ENCODE measurements at places on chromosomes 1 and 21. TPM values are rescaled to one million over a fixed set of nuclear protein-coding genes. Genes with fewer than 3 reads are reported as not detected.

OR2T2 gene
- total RNA-seq: not detected

TP73 gene
- 0.18 TPM for total RNA-seq

SESN2 gene
- total RNA-seq: 33.2 TPM

PKP1 gene
- total RNA-seq: under 0.01 TPM

PTPRC gene
- total RNA-seq: not detected

KRTAP20-3 gene
- total RNA-seq: not detected

APOBEC4 gene
- not detected for total RNA-seq

FAM72D gene
- not detected for total RNA-seq

TSNAX gene
- 28.9 TPM for total RNA-seq

DCDC2B gene
- total RNA-seq: not detected

LCE1A gene
- total RNA-seq: not detected

S100A3 gene
- total RNA-seq: not detected

TNFRSF14 gene
- 12.0 TPM for total RNA-seq

- no peak for DNase-seq
Measured at GRCh38 chr1:23645338-23645737, 46.3 kb upstream of the RPL11 start.

- no peak for DNase-seq
Measured at GRCh38 chr1:4149281-4149680, 249.2 kb upstream of the C1orf174 start.

GRCh38 chr21:45611939-45612664 is 31.4 kb upstream of the PCBP3 start:
- DNase-seq: peak; percentile 50

GRCh38 chr1:248918131-248918530 is 12.1 kb downstream of the PGBD2 start:
- no peak for DNase-seq

GRCh38 chr1:118820864-118821263 is 167.3 kb downstream of the TBX15 start:
- DNase-seq: no peak

DNA sequence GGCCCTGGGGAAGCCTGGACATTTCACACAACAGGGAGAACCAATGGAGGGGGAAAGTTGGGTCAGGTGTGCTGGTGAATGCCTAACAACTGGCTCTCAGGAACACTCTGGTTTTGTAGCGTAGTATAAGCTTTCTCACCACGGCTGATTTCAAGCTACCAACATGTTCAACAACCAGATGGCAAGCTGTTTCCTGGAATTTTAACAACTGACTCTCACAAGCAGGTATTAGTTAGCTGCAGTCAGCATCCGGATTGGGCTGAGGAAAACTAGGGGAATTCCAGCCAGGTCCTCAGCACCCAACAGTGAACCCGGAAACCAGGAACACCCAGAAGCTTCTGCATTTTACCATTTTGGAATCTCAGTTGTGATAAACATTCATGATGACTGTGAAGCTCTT is 162.3 kb upstream of the CAMK1G start:
- DNase-seq: no peak

- no peak for DNase-seq
Measured at GRCh38 chr1:64878931-64879611, 87.3 kb downstream of the JAK1 start.

DNA sequence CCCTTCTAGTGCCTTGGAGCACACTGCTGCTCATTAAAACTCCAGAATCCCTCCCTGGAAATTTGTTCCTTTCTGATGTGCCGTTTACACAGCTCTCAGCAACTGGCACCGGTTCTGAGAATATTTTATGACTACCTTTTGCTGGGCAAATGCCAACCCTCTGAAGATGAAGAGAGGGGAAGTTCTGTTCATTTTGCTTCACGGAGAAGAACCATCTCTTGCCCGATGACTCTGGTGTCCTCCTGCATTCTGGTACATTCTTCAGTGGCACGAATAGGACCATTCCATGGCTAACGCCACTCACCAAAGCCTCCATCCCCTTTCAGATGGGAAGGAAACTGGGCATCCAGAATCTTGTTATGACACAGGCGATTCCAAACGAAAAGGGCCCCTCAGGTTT is 96.2 kb upstream of the SIM2 start:
- no peak for DNase-seq

DNA sequence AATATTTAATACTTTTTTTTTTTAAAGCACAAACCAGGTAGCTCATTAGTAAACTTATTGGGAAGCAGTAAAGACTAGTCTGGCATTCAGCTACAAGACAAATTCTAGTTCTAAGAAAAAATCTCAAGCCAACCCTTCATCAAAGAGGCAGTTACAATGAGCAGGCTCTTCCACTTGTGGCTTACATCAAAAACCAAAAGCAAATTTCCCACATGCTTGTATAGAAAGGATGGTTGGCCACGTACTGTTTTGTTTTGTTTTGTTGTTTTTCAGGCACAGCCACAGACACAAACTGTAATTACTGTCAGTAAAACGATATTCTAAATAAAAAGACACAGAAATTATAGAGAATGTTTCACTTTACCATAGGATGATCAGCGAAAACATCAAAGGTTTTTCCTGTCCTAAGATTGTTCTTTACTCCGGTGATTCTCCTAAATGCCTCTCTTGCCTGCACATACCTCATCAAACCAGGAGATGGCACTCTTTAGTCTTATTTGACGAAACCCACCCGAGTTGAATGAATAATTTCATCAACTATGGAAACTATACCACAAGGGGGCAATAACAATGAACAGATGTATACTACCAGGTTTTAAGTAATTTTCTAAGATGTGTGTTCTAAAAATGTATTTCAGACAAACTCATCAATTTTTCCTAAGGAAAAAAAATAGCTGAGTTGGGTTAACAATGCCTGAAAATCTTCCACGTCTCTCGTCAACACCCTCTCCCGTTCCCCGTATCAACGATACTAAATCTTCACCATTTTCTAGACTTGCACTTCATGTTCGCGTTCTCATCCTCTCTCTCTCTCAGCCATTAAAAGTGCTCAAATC is 26.9 kb downstream of the RPL5 start:
- DNase-seq: peak; percentile 91

- DNase-seq: no peak
Measured at GRCh38 chr1:154442006-154442740, 37.0 kb downstream of the IL6R start.

- DNase-seq: no peak
Measured at GRCh38 chr1:16975211-16975610, 5.2 kb downstream of the MFAP2 start.

GRCh38 chr1:148308832-148309458 is 156.9 kb upstream of the NBPF11 start:
- peak; percentile 27 for DNase-seq

- DNase-seq: peak; percentile 97
Measured at GRCh38 chr1:7470904-7471638, 300.0 kb upstream of the VAMP3 start.

GRCh38 chr1:152348447-152348846 is 11.4 kb downstream of the FLG2 start:
- DNase-seq: no peak

- DNase-seq: no peak
Measured at GRCh38 chr1:184114818-184115398, 63.4 kb downstream of the TSEN15 start.

- DNase-seq: peak; percentile 49
Measured at GRCh38 chr1:67052741-67053534, 1.0 kb downstream of the SLC35D1 start.

GRCh38 chr1:193270996-193271395 is 84.6 kb upstream of the B3GALT2 start:
- DNase-seq: peak; percentile 16

DNA sequence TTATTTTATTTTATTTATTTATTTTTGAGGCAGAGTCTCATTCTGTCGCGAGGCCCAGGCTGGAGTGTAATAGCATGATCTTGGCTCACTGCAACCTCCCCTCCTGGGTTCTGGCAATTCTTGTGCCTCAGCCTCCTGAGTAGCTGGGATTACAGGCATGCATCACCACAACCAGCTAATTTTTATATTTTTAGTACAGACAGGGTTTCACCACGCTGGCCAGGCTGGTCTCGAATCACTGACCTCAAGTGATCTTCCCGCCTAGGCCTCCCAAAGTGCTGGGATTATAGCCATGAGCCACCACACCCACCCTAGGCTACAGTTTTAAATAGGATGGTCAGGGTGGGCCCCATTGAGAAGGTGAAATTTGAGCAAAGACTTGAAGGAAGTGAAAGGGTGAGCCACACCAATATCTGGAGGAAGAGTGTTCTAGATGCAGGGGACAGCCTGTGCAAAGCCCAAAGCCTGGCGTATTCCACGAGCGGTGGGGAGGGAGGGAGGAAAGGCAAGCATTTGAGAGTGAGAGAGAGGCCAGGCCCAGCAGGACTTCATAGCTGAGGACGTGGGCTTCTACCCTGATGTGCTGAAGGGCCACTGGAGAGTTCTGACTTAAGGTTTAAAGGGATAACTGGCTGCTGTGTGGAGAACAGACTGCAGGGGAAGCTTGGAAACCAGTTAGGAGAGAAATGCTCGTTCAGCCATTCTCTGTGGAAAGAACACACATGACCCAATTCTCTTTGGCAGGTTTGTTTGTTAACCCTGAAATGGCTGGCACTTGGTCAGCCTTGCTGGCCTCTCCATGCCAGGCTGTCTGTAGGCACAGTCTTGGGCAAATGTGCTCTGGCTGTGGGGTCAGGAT is 62.6 kb upstream of the FAM20B start:
- DNase-seq: no peak

- peak; percentile 82 for DNase-seq
Measured at GRCh38 chr1:108704496-108704895, 8.2 kb upstream of the FNDC7 start.

DNA sequence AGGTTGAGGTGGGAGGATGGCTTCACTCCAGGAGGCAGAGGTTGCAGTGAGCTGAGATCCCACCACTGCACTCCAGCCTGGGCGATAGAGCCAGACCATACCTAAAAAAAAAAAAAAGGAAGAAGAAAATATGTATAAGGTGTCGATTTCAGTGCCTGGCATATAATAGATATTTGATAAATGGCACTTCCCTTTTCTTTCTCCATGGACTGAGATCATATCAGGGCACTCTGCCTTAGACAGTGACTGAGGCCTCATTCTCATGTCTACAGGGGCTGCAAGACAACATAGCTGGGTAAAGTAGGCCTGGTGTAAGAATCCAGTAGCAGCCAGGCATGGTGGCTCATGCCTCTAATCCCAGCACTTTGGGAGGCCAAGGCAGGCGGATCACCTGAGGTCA is 21.2 kb downstream of the PCAT6 start:
- DNase-seq: no peak

GRCh38 chr21:18411565-18411964 is 8.0 kb upstream of the TMPRSS15 start:
- no peak for DNase-seq

DNA sequence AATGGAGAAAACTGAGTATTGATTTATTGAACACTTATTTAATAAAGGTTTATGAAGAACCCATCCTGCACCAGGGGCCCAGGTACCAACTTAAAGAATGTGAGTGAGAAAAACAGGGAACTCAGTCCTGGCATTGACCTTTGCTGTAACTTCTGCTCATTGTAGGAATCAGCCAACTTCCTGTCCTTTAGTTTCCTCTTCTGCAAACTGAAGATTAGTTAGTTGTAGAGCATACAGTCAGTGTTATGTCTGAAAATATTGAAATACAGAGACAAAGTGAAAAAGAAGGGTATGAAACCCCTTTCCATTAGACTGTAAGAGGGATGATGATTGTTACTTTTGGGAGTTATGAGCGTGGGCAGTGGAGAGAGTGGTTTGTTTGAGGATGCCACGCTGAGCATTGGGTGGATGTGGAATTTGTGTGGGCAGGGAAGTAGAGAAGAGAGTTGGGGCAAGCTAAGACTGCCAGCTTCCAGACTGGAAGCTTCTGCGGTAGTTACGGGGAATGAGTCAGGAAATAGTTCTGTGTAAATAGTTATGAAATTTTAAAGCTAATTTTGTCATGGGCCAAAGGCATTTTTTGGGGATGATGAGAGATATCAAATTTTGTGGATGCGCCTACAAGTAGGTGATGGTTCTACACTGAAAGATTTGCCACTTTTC is 89.2 kb downstream of the GPR88 start:
- DNase-seq: peak; percentile 56

DNA sequence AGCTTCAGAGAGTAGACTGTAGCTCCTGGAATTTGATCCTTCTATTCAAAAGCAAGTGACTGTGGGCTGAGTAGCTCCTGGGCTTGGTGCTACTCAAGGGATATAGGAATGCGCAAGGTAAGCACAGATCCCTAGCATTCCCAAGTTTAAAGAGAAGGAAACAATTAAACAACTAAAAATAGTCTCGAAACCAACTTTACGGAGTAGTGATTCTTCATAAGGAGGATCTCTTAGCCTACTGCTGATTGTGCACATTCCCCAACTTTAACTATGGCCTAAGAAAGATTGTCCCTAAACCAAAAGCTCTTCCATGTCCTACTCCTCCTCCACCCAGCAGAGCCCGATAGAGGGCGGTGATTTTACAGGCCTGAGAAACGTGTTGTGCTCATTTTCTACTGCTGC is 226.5 kb upstream of the CAMK1G start:
- no peak for DNase-seq

- no peak for DNase-seq
Measured at GRCh38 chr1:154860156-154860870, 9.8 kb downstream of the KCNN3 start.

DNA sequence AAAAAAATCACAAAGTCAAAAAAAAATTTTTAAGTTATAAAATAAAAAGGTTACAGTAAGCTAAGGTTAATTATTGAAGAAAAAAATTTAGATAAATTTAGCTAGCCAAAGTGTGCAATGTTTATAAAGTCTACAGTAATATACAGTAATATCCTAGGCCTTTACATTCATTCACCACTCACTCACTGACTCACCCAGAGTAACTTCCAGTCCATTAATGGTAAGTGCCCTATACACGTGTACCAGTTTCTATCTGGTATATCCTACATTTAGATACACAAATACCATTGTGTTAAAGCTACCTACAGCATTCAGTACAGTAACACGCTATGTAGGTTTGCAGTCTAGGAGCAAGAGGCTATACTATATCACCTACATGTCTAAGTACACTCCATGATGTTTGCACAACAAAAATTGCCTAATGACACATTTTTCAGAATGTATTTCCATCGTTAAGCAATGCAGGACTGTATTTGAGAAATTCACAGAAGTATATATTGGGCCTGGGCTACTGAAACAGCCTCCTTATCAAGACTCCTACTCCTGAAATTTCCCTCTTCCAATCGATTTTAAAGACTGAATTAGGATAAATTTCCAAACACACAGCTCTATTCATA is 155.1 kb downstream of the COP1 start:
- no peak for DNase-seq

All from fibroblast of the aortic adventitia (primary cell).